ENCODE measurements at places on chromosomes 3 and 15.

GRCh38 chr15:30922480-30923311, 19.0 kb downstream of the FAN1 start:
- no peak for DNase-seq

DNA sequence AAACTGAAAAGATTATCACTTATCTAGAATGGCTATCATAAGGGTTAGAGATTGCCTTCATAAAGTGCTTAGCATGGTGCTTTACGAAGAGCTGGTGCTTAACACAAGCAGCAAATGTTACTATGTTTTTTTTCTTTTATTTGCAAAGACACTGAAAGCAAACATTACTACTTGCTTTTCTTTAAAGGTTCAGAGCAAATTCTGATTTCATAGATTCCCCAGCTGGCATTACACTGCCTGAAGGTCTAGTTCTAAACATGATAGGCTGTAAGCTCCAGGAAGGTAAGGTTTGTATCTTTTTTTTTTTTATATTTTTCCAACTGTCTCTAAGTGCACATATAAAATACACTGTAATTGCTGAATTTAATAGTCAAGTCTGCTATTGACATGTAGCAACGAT, 71.9 kb downstream of the UQCC5 start:
- DNase-seq: no peak

GRCh38 chr3:66609660-66610561, 109.1 kb upstream of the LRIG1 start:
- no peak for DNase-seq

DNA sequence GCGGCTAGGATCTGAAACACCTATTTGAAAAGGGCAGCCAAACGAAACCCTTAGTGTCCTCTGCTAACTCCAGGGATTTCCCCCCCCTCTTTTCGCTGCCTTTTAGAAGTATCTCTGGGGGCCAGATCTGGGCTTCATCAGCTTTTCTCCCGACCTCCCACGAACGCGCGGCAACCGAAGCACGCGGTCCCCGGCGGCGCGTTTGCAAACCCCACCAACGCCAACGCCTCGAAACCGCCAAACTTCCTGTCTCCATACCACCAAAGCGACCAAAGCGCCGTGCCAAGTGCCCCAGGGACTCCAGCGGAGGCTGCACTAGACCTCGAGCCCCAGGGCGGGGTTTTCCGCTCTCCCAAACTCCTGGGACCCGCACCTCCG, 155.8 kb upstream of the FRMD4B start:
- DNase-seq: no peak

GRCh38 chr3:147049821-147050220, 356.5 kb downstream of the ZIC4 start:
- no peak for DNase-seq

- no peak for DNase-seq
These were observed 243.8 kb downstream of the ZNF621 start for GRCh38 chr3:40768536-40768935.

- no peak for DNase-seq
These were observed 2.1 kb downstream of the BLOC1S6 start for GRCh38 chr15:45589256-45589655.

DNA sequence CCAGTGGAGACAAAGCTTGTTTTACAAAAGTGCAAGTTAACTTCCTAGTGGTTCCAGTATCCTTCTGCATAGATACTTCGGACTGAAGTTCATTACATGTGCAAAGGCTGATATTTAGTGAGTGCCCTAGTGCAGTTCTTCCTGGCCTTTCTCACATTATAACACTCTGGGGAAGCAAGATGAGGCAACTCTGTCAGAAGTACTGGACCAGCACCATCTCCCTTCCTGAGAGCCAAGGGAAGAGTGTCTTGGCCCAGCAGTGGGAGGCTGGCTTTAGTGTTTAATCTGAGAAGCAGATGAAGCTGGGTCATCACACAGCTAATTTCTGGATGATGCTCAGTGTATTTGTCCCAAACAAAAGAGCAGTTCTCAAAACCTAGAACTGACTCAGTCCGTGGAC, 397.7 kb downstream of the CACNA2D3 start:
- DNase-seq: no peak

DNA sequence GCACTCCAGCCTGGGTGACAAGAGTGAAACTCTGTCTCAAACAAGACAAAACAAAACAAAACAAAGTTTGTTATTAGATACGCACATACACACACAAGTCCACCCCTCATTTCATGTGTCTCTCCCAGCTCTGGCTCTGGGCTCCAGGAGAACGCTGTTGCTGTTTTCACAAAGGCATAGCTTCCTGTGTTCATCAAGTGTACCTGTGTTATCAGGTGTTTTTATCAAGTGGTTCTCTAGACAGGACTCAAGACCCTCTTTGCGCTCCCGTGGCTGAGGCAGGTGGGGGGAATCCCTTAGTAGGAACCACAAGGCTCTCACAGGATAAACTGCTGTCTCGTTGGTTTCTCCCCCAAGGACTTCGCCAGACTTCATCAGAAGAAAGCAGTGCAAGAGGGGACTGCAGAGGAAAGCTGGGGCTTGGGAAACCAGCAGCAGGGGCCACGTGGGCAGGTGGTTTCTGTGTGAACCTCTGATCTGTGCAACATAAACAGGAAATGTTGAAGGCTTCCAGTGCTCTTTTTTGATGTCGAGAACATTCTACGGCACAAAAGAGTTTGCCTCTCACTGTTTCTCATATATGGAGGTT, 6.9 kb upstream of the PPP1R2 start:
- no peak for DNase-seq

GRCh38 chr15:81304226-81304625, 19.7 kb downstream of the STARD5 start:
- no peak for DNase-seq

DNA sequence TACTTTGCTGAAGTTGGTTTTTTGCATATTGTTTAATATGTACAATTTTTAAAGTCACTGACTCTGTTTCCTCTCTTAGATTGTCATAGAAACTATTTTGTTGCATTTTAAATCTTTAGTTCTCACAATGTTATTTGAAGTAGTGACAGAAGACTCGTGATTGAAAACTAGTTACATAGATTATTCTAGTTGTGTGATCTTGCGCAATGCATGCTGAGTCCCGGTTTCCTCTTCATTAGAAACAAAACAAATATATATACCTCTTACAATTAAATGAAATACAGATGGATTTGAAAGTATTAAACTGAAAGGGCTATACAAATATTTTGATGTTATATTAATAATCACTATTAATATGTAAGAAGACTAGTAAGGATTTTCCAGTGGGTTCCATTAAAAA, 333.0 kb downstream of the LPP start:
- DNase-seq: no peak
